ENCODE measurements at places on chromosomes 16 and 17. TPM values are rescaled to one million over a fixed set of nuclear protein-coding genes. Genes with fewer than 3 reads are reported as not detected.

Gene DNAJA2
- 46.0 TPM for total RNA-seq

Gene ABCC3
- 13.3 TPM for total RNA-seq

Gene NCBP3
- 12.9 TPM for total RNA-seq

Gene MT4
- not detected for total RNA-seq

Gene TAC4
- total RNA-seq: not detected

Gene DBNDD1
- 13.0 TPM for total RNA-seq

Gene ENPP7
- not detected for total RNA-seq

Gene KRT23
- 35.7 TPM for total RNA-seq

Gene PAQR4
- 20.6 TPM for total RNA-seq

Gene PTRH2
- 35.8 TPM for total RNA-seq

Gene SERPINF2
- 1.6 TPM for total RNA-seq

Gene TBC1D26
- total RNA-seq: not detected

Gene VKORC1
- 89.8 TPM for total RNA-seq

Gene QPRT
- 2.7 TPM for total RNA-seq

Gene AGRP
- total RNA-seq: not detected

Gene ATXN1L
- 10.5 TPM for total RNA-seq

Gene USP43
- total RNA-seq: 8.7 TPM

Gene KRTAP4-12
- total RNA-seq: not detected

Gene CAMKK1
- 5.8 TPM for total RNA-seq

Gene CCR7
- total RNA-seq: not detected

Gene SMIM22
- total RNA-seq: 5.2 TPM

Gene CPNE7
- total RNA-seq: 20.9 TPM

Gene ZG16
- total RNA-seq: not detected
